Spinal cord (tissue), 10 donors: ENCODE measurements at places on chromosomes 2 and 18. TPM values are rescaled to one million over a fixed set of nuclear protein-coding genes. Genes with fewer than 3 reads are reported as not detected.

DNA sequence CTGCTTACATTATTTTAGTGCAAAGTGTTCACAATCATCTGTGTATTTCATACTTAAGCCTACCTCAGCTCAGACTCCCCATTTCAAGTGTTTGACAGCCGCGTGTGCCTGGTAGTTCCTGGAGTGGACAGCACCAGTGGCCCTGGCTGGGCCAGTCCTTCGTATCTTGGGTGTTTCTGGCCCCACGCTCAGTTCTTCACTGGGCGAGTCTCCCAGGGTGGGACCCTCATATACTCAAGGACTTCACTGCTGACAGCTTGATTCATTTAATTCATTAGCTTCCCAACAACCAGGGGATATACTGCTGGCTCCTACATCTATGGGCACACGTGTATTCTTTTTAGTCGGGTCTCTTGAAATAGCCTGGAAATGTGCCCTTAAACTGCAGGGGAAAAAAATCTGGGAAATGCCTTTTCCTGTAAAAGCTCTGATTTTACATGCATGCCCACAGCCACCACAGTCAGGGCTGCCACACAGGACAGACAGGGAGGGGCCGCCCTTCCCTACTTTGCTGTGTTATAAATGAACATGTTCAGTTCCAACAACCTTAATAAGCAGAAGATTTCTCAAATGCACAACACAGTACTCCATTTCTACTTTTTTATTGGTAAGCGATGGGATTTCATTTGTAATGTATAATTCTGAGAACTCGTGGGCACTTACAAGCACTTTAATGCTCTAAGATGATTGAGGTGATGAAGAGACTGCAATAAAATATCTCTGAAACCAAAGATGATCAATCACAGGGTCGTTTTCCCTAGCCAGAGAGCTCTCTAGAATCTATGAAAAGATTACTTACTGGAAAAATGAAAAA lies 205.5 kb upstream of the REV1 start:
- no peak for DNase-seq
- no peaks in the 10 kb centered on the region for H3K27me3 ChIP-seq
- H3K4me1 ChIP-seq: peaks cover 6% of the 10 kb centered on the region
- H3K36me3 ChIP-seq: peaks cover 7% of the 10 kb centered on the region
- H3K4me3 ChIP-seq: no peak overlapping the region
- no peak overlapping the region for H3K27ac ChIP-seq

HOXD13 gene
- total RNA-seq: 0.10 TPM

SPIRE1 gene
- 46.9 TPM for total RNA-seq

DNA sequence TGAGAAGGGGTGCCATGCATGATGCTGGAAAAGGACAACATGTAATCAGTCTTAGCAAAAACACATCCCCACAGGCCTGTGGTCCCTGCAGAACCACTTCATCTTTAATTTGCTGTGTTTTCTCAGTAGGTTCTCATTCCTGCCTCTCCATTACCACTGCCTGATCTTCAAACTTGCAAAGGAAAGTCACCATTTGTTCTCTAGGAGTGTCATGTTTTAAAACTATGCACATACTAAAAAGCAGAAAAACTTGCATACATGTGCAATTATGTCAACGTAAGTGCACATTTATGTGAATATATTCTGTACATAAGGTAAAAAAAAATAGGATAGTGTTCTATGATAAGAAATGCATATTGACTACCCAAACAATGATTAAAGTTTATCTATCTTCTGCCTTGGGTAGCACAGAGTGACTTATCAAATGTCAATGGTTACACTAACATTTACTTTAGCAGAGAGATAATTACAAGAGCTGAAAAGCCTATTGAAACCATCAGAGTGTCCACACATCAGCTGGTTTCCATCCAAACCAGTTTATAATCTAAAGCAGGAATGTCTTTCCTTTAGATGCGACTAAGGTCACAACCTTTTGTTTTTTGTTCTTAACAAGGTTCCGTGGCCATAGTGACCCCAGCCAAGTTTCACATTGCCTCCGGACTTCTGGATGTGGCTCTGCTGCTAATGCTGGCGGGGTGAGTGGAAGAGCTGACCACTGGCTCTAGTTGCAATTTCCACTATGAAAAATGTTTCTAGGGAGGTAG lies 58.7 kb upstream of the RMDN2 start:
- no peaks in the 10 kb centered on the region for H3K27me3 ChIP-seq
- no peak overlapping the region for H3K27ac ChIP-seq
- no peak overlapping the region for H3K4me3 ChIP-seq
- peaks cover 7% of the 10 kb centered on the region for H3K4me1 ChIP-seq
- no peaks in the 10 kb centered on the region for H3K36me3 ChIP-seq

DNA sequence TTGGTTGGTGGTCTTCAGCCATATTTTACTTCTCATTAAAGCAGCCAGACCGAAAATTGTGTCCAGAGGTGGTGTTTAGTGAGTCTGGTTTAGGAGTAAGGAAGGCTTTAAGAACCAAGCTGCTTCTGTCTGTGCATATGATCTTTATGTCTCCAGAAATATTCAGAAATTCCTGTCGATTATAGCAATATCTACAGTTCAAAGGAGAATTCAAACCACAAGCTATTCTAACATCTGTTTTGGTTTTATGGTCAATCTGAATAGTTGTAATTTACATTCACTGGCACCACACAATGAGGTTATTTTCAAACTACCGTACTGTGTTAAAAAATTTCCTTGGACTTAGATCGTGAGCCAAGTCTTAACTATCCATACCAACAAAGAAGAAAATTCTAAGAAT lies 11.3 kb downstream of the UPP2 start:
- DNase-seq: no peak
- peaks cover 4% of the 10 kb centered on the region for H3K4me1 ChIP-seq
- H3K4me3 ChIP-seq: no peak overlapping the region
- no peak overlapping the region for H3K27ac ChIP-seq

GRCh38 chr2:100884145-100884621 lies 64.2 kb downstream of the NPAS2 start:
- no peaks in the 10 kb centered on the region for H3K36me3 ChIP-seq
- H3K27ac ChIP-seq: no peak overlapping the region
- H3K4me3 ChIP-seq: no peak overlapping the region
- no peak for DNase-seq

- no peak for DNase-seq
- H3K27ac ChIP-seq: no peak overlapping the region
- H3K4me1 ChIP-seq: peaks cover 77% of the 10 kb centered on the region
- H3K36me3 ChIP-seq: peaks cover 27% of the 10 kb centered on the region
Measured at GRCh38 chr2:127103243-127104165, 3.5 kb downstream of the BIN1 start.

DNA sequence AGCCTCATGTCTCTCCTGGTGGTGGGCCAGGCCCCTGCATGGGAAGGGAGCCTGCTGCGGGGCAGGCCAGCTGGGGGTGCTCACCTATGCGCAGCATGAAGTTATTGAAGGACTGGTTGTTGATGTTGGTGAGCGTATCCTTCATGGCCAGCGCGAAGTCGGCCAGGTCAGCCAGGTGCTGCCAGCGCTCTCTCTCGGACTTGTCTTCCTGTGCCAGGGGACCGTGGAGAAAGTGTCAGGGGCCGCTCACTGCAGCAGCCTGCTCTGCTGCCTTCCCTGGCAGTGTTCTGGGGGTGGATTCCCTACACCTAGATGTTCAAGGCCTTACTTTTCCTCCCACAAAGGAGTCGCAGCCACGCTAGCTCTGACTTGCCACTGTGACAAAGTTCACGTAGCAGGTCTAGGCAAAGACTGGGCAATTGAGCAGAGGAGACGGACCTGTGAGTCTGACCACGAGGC lies 28.2 kb downstream of the CENPO start:
- no peak for DNase-seq
- H3K4me1 ChIP-seq: peaks cover 10% of the 10 kb centered on the region
- no peak overlapping the region for H3K4me3 ChIP-seq
- H3K36me3 ChIP-seq: peaks cover 74% of the 10 kb centered on the region
- H3K27ac ChIP-seq: no peak overlapping the region
- H3K27me3 ChIP-seq: no peaks in the 10 kb centered on the region

DNA sequence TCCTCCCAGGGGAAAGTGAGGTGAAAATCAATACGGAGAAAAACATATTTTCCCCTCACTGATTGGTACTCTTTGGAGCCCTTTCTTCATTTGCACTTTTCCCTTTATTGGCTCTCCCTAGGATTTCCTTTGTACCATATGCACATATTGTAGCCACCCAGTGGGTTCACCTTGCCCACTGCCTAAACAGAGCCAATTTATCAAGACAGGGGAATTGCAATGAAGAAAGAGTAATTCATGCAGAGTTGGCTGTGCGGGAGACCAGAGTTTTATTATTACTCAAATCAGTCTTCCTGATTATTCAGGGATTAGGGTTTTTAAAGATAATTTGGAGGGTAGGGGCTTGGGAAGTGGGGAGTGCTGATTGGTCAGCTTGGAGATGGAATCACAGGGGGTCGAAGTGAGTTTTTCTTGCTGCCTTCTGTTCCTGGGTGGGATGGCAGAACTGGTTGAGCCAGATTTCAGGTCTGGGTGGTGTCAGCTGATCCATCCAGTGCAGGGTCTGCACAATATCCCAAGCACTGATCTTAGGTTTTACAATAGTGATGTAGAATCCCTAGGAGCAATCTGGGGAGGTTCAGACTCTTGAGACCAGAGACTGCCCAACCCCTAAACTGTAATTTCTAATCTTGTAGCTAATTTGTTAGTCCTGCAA lies 15.1 kb upstream of the KCNE4 start:
- H3K4me1 ChIP-seq: no peaks in the 10 kb centered on the region
- no peak for DNase-seq
- H3K36me3 ChIP-seq: no peaks in the 10 kb centered on the region
- no peaks in the 10 kb centered on the region for H3K27me3 ChIP-seq
- H3K27ac ChIP-seq: no peak overlapping the region
- H3K4me3 ChIP-seq: no peak overlapping the region

ERFE gene
- 0.79 TPM for total RNA-seq

DNA sequence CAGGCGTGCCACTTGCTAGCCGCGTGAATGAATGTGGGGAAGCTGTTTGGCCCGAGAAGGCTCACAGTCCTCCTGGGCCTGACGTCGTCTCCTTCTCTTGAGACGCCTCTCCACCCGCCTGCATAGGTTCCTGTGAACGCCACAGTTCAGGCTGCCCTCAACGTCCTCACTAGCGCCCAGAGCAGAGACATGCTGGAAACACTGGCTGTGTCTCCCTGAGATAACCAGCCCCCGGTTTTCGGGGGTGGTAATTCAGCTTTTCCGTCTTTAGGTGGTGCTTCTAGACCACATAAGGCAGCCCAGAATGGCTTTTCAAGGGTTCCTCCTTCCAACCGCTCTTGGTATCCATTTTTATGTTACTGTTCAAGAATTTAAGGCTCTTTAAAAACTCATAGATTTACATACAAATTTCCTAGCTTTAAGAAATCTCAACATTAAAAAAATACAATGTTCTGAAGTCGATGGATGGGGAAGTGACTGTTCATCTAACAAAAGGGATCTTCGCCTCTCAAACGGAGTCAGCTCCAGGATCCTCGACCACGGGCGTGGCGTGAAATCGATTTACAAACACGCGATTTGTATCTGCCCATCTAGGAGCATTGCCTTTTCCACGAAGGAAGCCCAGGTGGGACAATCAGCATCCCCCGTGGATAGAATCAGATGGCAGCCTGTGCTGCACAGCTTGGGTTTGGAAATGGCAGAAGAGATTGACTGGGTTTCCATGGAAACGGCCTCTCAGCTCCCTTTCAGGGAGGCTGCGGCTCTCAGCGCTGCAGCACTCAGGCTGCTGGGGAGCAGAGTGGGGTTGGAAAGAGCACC lies 110.6 kb upstream of the PXDN start:
- peak overlapping the region; percentile 26 for H3K27ac ChIP-seq
- peaks cover 7% of the 10 kb centered on the region for H3K36me3 ChIP-seq
- H3K4me1 ChIP-seq: peaks cover 19% of the 10 kb centered on the region
- no peaks in the 10 kb centered on the region for H3K27me3 ChIP-seq

GRCh38 chr2:122705746-122706145 lies 950.3 kb downstream of the TSN start:
- H3K27me3 ChIP-seq: no peaks in the 10 kb centered on the region
- H3K4me3 ChIP-seq: no peak overlapping the region
- H3K36me3 ChIP-seq: no peaks in the 10 kb centered on the region
- no peak for DNase-seq

DNA sequence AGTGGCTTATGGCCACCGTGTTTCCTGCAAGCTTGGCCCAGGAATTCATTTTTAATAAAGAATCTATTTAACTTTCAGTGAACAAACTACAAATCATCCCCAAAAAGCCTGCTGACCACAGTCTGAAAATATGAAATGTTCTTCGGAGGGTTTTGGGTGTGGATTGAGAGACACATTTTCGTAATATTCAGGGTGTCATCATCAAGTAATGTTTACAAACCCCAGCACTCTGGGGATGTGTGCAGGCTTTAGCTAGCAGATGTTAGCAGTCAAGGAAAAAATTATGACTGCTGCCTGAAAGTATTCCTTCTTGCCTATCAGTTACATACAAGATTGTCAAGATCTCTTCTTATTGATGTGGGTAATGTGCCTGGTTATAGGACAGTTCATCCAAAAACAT lies 143.9 kb upstream of the FN1 start:
- no peak overlapping the region for H3K4me3 ChIP-seq
- H3K27ac ChIP-seq: no peak overlapping the region
- no peaks in the 10 kb centered on the region for H3K36me3 ChIP-seq
- no peaks in the 10 kb centered on the region for H3K4me1 ChIP-seq
- DNase-seq: no peak

DNA sequence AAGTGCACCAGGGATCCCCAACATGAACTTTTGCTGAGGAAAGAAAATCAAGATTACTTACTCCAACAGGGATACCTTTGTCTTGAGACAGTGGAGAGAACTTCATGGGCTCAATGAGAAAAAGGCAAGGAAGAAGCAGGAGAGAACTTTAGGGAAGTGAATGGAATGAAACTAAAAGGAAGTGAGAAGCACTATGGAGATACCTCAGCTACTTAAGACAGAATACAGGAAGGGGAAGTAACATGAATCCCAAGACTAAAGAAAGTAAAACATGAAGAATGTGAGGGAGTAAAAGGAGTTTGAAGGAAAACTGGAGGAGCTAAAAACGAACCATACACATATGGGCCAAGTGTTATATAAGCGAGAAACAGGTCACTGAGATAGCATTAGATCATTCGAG lies 32.4 kb upstream of the ACTR3 start:
- no peak for DNase-seq
- no peak overlapping the region for H3K4me3 ChIP-seq
- no peaks in the 10 kb centered on the region for H3K36me3 ChIP-seq
- no peak overlapping the region for H3K27ac ChIP-seq

DNA sequence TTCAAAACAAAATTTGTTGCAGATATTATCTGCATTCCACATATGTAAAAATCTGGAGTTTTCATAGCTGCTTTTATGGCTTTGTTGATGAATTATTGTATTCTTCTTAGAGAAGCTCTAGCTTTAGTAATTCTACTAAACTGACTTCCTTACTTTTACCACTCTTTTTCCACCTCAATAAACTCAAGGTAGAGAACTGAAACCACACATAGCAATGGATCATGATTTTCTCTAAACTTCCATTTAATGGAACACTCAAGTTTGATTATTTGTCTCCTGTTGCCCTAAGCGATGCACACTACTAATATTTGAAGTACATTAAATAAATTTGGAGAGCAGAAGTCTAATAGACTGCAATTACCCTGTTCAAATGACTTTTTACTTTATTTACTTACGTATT lies 192.0 kb downstream of the NBAS start:
- no peaks in the 10 kb centered on the region for H3K36me3 ChIP-seq
- H3K27me3 ChIP-seq: no peaks in the 10 kb centered on the region
- H3K4me1 ChIP-seq: no peaks in the 10 kb centered on the region
- H3K27ac ChIP-seq: no peak overlapping the region
- DNase-seq: no peak

- DNase-seq: no peak
- no peak overlapping the region for H3K4me3 ChIP-seq
- H3K36me3 ChIP-seq: no peaks in the 10 kb centered on the region
- no peak overlapping the region for H3K27ac ChIP-seq
- H3K27me3 ChIP-seq: no peaks in the 10 kb centered on the region
- H3K4me1 ChIP-seq: no peaks in the 10 kb centered on the region
Measured at GRCh38 chr2:200575957-200576356, 9.9 kb upstream of the AOX1 start.
